ENCODE measurements at places on chromosomes 5 and 9.

GRCh38 chr5:101482931-101483330, 579.8 kb upstream of the ST8SIA4 start:
- DNase-seq: no peak

DNA sequence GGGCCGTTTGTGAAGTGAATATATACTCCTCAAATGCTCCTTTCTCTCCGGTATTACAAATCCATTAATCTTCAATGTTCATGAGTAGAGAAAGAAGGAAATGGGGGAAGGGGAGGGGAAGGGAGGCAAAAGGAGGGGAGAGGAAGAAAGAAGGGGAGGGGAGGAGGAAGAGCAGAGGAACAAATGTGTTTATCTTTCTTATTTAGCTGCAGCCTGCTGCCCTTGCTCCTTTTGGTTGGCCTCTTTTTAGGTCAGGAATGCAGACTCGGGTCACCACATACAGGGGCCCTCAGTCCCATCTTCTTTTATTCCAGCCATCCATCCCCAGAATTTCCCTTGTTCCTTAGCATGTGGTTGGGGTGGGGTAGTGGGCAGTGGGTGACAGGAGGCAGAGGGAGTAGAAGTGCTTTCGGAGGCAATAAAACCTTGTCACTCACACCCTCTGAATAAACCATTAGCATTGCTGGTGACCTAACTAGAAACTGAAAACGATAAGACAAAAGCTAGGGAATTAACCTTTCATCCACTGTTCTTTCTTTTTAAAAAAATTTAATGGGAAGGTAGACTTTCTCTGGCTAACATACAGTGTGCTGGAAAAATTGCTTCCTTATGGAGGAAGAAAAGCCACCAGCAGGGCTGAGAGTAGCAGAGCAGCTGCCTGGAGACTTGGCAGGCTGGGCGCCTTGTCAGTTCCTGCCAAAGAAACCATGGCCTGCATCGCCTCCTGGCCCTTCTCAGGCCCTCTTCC, 16.8 kb upstream of the PRLR start:
- DNase-seq: no peak

DNA sequence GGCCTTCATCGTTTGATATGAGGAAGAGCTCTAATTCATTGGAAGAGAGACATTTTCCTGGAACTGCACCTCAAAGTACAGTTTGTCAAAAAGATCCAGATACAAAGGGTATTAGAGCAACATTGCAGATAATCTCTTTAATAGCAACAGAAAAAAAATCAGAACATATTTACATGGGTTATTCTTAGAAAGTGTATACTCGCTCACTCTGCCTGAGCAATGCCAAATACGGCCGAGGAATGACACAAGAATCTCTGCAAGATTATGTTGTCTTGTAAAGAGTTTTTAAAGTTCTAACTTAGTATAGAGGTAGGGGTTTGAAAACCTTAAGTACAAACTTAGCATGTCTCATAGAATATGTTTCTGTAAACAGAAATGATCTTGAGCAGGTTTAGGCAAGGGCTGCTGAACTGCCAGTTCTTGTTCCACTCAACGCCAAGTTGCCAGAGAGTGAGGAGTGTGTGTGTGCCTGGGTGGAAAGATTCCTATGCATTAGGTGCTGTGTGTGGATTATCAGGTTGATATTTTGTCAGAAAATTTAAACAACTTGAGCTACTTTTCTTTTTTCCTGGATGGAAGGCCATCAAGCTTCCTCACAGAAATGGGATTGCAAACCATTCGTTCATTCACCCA, 41.8 kb upstream of the ERCC6L2 start:
- no peak for DNase-seq

DNA sequence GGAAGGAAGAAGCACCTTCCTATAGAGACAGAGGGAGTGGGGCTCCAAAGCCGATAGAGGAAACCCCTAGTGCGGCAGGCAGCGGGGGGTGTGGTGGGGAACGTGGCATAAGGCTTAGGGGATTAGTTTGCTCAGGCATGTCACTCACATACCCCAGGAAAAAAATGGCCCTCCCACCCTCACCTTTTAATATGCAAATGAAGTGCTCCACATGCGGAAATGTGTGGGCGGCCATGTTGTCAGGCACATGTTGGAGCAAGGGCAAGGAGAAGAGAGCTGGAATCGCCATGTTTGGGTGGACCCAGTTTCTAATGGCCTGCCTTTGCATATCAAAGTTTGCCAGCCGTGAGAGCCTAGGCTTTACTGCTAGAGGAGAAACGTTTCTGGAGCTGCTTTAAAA, 758.8 kb downstream of the NR2F1-AS1 start:
- no peak for DNase-seq

- no peak for DNase-seq
These were observed 95.3 kb downstream of the GALNT10 start for GRCh38 chr5:154285661-154286408.

DNA sequence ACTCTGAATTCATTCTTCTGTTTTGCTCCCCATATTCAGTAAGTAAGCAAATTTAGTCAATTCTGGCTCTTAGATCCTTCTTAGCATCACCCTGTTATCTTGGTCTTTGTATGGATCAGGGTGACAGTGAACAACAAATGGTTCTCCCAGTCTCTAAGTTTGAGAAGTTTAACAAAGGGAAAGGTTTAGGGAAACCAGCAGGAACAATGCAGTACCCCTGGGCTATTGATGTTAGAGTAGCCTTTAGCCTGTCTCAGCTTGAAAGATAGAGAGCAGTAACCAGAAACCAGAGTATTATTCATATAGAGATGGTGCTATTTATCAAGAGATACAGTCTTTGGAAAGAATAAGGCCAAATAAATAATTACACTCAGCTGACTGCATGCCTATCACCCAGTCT, 241.8 kb downstream of the CDH12 start:
- no peak for DNase-seq

GRCh38 chr9:135017899-135018298, 69.6 kb upstream of the OLFM1 start:
- no peak for DNase-seq

DNA sequence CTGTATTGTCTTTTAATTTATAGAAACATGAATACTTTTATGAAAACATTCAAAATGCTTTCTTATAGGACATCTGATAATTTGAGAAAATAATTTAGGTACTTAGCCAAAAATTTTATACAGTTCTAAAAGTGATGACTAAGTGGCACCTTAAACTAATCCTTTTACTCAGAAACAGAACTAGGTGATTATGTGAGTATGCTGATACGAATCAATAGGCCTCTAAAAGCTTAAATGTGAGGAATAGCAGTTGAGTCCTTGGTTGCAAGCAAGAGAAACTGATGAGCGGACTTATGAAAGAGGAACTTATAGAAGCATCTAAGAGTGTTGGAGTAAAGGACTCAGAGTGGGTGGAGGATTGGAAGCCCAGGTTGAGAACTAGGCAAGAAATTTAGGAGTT, 26.4 kb downstream of the ANXA1 start:
- no peak for DNase-seq

- DNase-seq: no peak
These were observed 199.8 kb downstream of the ZNF608 start for GRCh38 chr5:124546643-124547042.
